ENCODE measurements at places on chromosomes 1 and 21.

- DNase-seq = peak; percentile 5
Measured at GRCh38 chr1:59879574-59879973, 47.0 kb downstream of the CYP2J2 start.

DNA sequence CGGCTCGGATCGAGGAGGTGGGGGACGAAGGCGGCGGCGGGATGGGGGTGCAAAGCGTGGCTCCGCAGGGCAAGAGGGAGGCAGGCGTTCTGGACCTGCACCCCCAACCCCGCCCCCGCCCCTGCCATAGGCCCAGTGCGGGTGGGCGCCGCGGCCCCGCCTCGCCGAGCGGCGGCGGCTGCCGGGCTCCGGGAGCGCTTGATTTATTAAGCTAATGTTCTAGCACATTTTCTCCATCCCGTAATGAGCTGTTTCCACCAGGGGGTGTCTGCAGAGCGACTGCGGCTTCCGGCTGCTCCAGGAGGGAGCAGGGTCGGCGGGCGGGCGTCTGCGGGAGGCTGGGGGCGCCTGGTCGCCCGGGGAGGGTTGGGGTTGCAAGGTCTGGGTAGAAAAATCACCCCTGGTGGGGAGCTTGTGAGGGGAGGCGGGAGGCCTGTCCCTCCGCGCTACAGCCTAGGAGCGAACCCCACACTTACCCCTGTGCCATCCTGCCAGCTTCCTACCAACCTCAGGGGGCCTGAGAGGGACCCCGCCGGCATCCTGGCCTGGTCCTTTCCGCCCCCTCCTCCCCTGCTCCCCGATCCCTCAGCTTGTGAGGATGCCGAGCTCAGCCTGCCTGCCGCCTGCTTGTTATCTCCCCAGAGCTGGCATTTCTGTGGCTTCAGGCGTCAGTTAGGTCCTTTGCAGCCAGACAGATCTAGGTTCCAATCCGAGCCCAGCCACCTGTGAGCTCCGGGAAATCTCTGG lies 48.5 kb upstream of the ACOT11 start:
- DNase-seq = peak; percentile 20

GRCh38 chr1:62336995-62337705 lies 17.9 kb upstream of the KANK4 start:
- no peak for DNase-seq

- DNase-seq = no peak
Measured at GRCh38 chr21:46515109-46515508, 56.4 kb downstream of the DIP2A start.

DNA sequence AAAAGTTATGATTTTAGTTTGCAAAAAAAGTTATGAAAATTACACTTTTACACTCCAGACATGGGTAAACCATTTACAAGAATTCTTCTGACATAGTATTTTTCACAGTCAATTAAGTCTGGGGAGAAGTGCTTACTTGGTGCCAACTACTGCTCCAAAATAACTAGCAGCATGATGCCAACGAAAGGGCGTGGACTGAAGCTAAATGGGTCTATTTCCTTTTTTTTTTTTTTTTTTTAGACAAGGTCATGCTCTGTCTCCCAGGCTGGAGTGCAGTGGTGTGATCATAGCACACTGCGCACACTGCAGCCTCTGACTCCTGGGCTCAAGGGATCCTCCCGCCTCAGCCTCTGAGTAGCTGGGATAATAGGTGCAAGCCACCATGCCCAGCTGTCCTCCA lies 43.2 kb downstream of the FMO4 start:
- DNase-seq = no peak

- DNase-seq = no peak
Measured at GRCh38 chr1:111195002-111195684, 5.3 kb downstream of the DENND2D start.

GRCh38 chr1:68375919-68376318 lies 73.8 kb downstream of the RPE65 start:
- DNase-seq = no peak

- no peak for DNase-seq
Measured at GRCh38 chr21:38472412-38473108, 25.7 kb downstream of the ERG start.

GRCh38 chr1:150561254-150561973 lies 12.2 kb downstream of the ADAMTSL4 start:
- DNase-seq = peak; percentile 83

DNA sequence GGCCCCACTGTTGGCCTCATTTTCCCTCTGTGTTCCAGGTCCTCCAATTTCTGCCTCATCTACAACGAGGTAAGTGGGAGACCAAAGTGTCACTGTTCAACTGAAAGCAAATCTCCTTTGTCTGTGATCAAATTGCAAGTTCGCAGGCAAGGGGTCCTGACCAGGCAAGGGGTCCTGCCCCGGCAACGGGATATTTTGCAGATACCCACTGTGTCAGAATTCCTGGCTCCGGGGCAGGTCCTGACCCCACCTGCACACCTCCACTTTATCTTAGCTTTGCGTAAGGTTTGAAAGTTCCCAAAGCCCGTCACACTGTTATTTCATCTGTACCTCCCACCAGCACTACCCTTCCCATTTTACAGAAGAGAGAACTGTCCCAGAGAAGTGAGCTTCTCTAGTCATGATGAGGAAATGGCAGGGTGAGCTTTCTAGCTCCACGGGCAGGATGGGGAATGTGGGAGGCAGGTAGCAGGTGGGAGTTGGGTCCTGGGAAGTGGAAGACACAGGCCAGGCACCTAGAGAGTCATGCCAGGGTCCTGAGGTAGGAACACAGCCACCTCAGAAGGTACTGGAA lies 32.0 kb upstream of the CSF1 start:
- DNase-seq = no peak

GRCh38 chr1:245751116-245751515 lies 596.3 kb downstream of the KIF26B start:
- DNase-seq = no peak

DNA sequence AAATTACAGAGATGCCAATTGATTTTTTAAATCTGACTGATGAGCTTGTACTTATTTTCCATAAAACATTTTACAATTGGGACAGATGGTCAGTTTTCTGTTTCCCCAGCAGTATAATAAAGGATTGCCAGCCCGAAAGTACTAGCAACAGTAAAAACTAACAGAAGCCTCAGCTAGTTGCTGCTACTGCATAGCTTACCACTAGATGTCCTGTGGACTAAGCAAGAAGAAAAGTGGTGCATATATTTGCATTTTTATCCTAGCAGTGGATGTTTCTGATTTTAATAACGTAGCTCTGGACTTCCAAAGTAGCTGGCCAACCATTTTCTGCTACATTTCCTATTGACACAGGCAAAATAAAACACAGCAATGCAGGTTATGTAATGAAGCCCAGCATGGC lies 241.5 kb downstream of the BARHL2 start:
- no peak for DNase-seq

DNA sequence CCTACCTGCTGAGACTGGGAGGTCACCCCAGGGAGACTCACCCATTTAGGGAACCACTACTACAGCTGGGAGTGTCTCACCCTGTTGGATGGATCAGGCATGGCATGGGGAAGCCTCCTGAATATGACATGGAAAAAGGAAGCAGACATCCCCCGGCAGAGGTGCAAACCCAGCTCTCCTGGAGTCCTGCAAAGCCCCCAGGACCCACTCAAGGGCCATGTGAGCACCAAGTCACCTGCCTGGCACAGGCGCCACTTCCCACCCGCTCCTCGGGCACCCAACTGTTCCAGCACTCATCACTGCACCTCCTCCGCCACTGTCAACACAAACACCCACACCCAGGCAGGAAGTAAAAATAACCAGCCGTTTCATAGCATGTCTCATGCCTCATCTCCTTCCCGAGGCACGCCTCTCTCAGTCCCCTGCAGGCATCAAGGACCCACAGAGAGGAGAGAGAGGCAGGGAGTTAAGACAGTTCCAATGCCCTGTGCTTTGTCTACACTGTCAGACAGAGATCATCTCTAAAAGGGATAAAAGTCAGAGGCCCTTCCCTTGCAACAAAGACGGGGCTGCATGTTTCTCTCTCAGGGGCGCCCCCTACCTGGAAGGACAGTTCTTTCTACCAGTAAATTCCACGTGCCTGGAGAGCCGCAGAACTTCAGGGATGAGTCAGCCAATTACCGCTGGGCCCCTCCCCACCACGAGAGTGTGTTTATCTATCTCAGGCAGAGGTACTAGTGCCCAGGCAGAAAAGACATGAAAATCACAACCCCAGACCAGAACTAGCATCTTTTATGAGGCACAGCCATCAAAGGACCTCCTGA lies 150.1 kb upstream of the SOD1 start:
- no peak for DNase-seq

DNA sequence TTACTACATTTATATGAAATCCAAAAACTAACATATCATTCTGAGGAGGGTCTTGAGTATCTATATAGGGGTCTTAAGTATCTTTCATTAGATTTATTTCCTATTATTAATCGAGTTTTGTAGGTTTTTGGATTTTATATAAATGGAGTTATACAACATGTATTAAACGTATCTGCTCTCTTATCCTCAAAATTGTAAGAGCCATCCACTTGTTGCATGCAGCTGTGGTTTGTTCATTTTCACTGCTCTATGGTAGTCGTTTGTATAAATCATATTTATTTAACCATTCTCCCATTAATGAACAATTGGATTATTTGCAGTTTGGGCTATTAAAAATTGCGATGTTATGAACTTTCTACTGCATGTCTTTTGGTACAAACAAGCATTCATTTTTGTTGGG lies 97.1 kb downstream of the ENAH start:
- no peak for DNase-seq

DNA sequence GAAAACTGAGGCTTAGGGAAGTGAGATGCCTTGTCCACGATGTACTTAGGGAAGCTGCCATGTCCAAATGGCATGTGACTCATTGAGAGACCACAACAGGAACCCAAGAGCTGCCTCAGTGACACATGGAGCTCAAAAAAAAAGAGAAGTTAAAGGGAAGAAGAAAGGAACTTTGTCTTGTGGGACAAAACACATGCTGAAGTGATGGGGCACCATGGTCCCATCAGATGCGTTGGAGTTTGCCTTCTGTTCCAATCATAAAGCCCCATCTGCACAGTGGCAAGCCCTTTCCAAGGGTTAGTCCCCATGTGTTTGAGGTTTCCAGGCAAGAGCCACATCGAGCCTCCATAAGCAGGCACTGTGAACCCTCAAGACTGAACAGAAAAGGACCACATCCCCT lies 8.0 kb downstream of the MED8 start:
- DNase-seq = no peak

GRCh38 chr1:214290424-214291037 lies 9.6 kb downstream of the SMYD2 start:
- no peak for DNase-seq

GRCh38 chr21:42145569-42146272 lies 73.2 kb upstream of the ABCG1 start:
- DNase-seq = peak; percentile 67

GRCh38 chr1:163195728-163196448 lies 6.8 kb downstream of the RGS5 start:
- no peak for DNase-seq

GRCh38 chr1:9859281-9860014 lies 35.7 kb upstream of the CLSTN1 start:
- no peak for DNase-seq

- no peak for DNase-seq
Measured at GRCh38 chr1:214511639-214511998, 39.8 kb downstream of the PTPN14 start.

GRCh38 chr1:54811739-54812655 lies 10.9 kb upstream of the TTC22 start:
- no peak for DNase-seq

DNA sequence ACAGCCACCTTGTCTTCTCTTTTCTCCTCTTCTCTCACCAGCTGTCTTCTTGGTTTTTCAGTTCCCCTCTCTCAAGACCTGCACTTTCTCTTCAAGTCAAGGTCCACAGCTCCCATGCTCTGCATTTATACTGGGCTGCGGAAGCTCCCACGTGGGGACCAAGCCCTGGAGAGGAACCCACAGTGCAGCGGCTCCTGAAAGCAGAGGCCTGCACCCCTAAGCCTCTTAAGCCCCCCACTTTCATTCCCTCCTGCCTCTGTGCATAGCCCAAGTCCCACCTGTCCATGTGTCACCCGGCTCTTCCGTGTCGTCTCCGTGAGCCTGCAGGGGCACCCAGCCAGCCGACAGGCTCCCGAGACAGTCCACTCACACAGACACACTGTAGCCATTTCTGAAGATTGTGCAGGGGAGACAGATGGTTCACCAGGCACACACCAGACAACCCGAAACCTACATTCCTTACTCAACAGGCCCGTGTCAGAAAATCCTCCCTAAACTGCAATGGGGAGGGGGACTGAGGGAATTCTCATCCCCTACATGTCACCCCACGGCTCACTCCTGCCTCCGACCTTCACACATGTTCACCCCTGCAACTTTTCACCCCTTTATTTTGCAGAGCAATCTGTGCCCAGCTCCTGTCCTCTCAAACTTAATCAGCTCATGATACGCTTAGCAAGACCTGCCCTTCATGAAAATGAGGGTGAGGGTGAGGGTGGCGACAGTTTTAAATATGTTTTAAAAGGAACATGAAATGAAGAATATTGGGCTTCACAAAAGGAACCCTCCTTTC lies 6.3 kb downstream of the MX2 start:
- DNase-seq = no peak

GRCh38 chr1:175687622-175688415 lies 55.6 kb downstream of the TNR start:
- DNase-seq = peak; percentile 54

DNA sequence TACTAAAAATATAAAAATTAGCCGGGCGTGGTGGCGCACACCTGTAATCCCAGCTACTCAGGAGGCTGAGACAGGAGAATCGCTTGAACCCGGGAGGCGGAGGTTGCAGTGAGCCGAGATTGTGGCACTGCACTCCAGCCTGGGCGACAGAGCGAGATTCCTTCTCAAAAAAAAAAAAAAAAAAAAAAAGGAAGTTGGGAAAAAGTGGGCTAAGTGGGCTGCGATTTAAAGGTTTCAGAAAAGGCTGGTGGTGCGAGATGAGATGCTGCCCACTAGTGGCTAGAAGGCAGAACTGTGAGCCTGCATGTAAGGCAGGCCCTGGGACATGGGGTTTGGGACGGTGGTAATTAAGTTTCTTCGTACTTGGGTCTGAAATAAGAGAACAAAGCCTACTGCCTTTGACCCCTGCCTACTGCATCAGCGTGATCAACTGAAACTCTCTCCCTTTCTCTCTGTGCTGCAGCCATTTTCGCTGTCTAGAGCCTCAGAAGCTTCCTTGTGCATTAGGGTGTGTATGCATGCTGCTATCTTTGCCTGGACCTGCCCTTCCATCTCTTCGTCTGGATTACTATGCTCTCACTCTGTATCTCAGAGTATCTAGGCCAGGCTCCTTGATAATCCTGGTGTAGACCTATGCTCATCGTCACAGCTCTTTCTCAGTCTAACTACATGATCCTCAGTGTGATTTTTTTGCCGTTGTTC lies 12.4 kb downstream of the FMOD start:
- peak; percentile 10 for DNase-seq

All from NCI-H524 (cell line).